ENCODE measurements at places on chromosomes 2 and 18.

- no peak overlapping the region for H3K4me3 ChIP-seq
- no peak for DNase-seq
- no peaks in the 10 kb centered on the region for H3K36me3 ChIP-seq
- H3K4me1 ChIP-seq = peaks cover 2% of the 10 kb centered on the region
These were observed 4.4 kb downstream of the ANKRD23 start for GRCh38 chr2:96839293-96839874.

DNA sequence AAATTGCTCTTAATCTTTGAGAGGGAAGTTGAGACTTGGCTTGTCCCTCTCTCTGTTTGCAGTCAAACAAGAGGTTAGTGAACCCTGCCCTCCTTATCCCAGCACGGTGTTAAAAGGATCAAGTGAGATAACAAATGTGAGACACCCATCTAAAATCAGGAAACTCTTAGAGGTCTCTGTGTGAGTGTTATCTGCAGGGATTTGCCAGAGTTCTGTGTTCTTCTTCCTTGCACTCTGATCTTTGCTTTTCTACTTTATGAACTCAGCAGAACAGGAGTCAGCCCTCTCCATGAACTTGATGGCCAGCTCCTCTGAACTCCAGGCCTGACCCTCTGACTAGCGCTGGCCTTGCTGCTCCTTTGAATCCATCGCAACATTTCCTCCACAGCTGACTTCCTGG lies 123.8 kb downstream of the NCKAP5 start:
- no peak overlapping the region for H3K4me3 ChIP-seq
- no peaks in the 10 kb centered on the region for H3K36me3 ChIP-seq
- no peak overlapping the region for H3K27ac ChIP-seq
- H3K27me3 ChIP-seq = no peaks in the 10 kb centered on the region
- no peak for DNase-seq
- no peaks in the 10 kb centered on the region for H3K4me1 ChIP-seq

DNA sequence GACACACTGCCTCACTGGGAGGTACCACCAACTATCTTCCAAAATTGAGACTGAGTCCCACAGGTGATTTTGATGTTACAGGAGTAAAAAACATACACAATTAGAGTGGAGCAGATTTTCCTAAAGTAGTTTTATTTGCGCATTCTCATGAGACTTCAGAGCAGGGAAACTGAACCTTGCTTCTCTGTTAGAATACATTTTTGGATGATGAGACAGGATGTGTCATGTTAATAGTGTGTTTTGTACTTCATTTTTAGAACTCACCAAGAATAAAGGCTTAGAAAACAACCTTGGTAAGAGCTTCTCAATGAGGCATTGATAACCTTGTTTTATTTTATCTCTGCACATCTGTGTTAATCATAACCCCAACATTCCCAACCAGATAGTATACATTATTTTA lies 310.2 kb upstream of the GALNT5 start:
- no peak overlapping the region for H3K4me3 ChIP-seq
- H3K27ac ChIP-seq = no peak overlapping the region

DNA sequence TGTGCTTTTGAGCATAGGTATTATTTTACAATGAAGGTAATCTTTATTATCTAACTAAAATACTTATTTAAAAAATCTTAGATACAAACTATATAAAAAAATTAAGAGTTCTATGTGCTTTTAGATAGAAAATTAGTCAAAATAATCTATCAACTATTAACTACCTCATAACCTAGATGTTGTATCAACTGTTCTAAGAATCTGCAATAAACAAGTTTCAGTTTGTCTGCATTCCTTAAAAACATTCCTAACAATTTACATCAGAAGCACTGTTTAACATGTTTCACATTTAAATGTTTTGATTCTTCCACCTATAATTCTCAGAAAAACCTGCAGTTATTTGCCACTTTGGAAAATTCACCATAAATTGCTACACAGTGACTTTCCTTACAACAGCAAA lies 33.3 kb downstream of the NDUFS1 start:
- no peaks in the 10 kb centered on the region for H3K27me3 ChIP-seq
- no peak for DNase-seq
- no peaks in the 10 kb centered on the region for H3K4me1 ChIP-seq
- no peaks in the 10 kb centered on the region for H3K36me3 ChIP-seq

DNA sequence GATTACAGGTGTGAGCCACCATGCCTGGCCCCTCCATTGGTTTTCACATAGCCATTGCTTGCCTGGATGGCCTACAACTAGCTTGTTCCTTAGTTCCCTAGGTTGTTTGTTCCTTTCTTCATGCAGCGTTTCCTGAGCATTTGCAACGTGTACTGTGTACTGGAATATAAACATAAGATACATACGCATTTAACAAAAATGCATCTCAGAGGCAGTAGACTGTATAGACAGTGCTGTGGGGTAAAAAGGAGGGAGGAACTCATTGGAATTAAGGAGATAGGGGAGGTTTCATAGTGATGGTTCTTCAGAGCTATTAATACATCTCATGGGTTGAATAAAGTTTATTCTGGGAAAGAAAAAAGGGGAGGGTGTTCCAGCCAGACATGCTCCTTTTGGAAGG lies 260.5 kb upstream of the RASGRP3 start:
- no peaks in the 10 kb centered on the region for H3K4me1 ChIP-seq
- H3K4me3 ChIP-seq = no peak overlapping the region
- no peaks in the 10 kb centered on the region for H3K36me3 ChIP-seq
- DNase-seq = no peak
- no peaks in the 10 kb centered on the region for H3K27me3 ChIP-seq
- no peak overlapping the region for H3K27ac ChIP-seq

DNA sequence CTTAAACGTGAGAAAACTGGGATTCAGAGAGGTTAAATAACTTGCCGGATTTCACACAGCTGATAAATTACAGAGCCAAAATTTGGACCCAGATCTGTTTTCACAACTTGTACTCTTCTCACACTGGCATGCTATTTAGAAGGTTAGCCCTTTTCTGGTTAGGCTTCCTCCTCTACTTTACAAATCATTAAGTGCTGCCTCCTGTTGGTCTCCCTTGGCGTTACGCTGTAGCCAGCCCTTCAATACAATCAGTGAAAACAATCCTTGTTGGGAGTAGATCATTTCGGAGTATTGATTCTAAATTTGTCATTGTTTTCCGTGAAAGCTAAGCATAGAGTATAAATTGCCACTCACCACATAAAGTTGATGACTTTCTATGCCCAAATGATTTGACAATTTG lies 153.5 kb downstream of the ARHGAP15 start:
- no peaks in the 10 kb centered on the region for H3K36me3 ChIP-seq
- H3K27ac ChIP-seq = no peak overlapping the region

DNA sequence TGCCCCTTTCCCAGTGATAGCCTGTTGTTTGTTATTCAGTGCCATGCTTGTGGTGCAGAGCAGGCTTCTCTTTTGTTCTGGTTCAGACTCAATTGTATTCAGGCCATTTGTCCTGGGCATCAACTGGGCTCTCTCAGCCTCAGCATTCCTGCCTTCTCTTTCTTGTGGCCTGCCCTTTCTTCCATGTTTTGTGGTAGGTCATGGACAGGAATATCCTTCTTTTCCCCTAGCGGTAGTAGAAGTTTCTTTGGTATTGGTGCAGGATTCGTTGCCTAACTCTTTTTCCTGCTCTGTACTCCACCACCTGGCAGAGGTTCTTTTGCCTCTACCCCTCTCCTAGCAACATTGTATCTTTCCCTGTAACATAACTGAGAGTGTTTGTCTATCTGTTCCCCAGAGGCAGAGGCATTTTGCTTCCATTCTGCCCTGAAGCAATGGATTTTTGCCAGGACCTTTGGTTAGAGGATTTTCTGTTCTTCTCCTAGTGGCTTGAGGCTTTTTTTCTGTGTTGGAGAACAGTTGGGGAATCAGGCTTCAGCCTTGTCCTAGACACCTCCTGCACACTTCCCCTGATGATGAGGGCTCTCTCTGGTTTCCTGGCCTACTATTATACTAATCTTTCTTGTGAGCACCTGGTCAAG lies 68.5 kb downstream of the NCOA1 start:
- no peak overlapping the region for H3K27ac ChIP-seq
- no peaks in the 10 kb centered on the region for H3K36me3 ChIP-seq
- DNase-seq = no peak
- no peak overlapping the region for H3K4me3 ChIP-seq
- no peaks in the 10 kb centered on the region for H3K27me3 ChIP-seq
- H3K4me1 ChIP-seq = no peaks in the 10 kb centered on the region

- H3K27me3 ChIP-seq = no peaks in the 10 kb centered on the region
- no peak overlapping the region for H3K4me3 ChIP-seq
- no peaks in the 10 kb centered on the region for H3K4me1 ChIP-seq
These were observed 76.2 kb downstream of the ATAD2B start for GRCh38 chr2:23850564-23851256.
